LHCN-M2 (cell line): ENCODE measurements at places on chromosomes 7 and 10. TPM values are rescaled to one million over a fixed set of nuclear protein-coding genes. Genes with fewer than 3 reads are reported as not detected.
A peak's percentile ranks its signal among the peaks of the same experiment; 100 is the strongest.

The STEAP2 gene
- total RNA-seq = 11.4 and 23.9 TPM in 2 replicates

The MMRN2 gene
- 0.51 and 1.9 TPM in 2 replicates for total RNA-seq

The CLDN4 gene
- 0.17 and 0.19 TPM in 2 replicates for total RNA-seq

The MTERF1 gene
- 14.4 and 16.0 TPM in 2 replicates for total RNA-seq

The OR2A5 gene
- not detected in 2 replicates for total RNA-seq

- DNase-seq = peak; percentile 19
Measured at GRCh38 chr10:117320050-117320665, 55.1 kb downstream of the PDZD8 start.

DNA sequence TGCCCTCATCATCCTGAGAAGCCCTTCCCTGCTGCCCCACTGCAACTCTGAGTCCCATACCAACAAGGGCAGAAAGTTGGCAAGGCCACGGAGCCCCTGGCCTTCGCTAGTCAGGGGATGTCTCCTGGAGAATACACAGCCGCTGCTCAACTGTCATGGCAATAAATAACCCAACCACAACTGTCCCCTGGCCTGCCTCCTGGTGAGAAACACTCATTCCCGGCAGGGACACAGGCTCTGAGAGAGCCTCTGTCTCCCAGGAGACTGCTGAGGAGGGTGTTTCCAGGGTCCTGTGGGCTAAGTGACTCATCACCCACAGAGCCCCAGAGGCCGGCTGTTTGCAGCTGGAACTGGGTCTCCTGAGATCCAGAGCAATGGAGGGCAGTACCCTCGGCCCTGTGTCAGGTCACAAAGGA, 354.1 kb downstream of the TNS3 start:
- DNase-seq = peak; percentile 95

DNA sequence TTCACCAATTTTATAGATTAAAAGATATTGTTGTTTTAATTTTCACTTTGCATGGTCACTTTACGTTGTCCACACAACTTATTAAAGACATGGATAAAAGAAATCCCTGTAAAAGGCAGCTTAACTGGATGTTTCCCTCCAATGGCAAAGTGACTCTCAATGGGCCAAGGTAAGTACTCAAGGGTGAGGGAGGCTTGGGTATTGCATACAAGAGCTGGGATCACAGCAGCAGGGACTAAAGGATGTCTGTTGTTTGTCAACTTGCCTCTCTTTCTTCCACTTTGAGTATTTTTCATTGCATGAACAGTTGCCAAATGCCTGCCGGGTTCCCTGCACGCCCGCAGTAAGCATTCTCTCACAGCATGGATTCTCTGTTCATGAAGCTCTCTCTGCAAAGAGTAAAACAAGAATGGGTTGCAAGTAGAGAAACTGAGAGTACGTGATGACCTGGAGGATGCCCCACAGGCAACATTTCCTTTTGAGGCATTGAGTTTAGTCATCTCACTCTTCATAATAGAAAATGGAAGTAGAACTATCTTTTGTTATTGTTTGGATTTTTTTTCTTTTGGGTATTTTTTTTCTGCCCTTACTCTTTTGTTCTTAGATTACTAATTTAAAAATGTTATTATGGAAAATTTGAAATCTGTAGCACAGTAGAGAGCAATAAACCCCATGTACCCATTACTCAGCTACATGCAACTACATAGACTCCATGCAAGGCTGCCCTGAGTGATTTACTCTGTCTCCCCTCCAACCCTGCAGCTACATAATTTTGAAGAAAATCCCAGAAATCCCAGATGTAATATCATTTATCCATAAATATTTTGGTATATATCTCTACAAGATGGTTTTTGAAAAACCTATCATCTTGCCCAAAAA, 26.3 kb downstream of the GPR141 start:
- no peak for DNase-seq

- DNase-seq = no peak
Measured at GRCh38 chr10:34781711-34782110, 33.4 kb downstream of the PARD3 start.

GRCh38 chr7:128177768-128178550, 63.1 kb upstream of the LEP start:
- no peak for DNase-seq

GRCh38 chr10:13390604-13391522, 42.8 kb upstream of the SEPHS1 start:
- DNase-seq = no peak

DNA sequence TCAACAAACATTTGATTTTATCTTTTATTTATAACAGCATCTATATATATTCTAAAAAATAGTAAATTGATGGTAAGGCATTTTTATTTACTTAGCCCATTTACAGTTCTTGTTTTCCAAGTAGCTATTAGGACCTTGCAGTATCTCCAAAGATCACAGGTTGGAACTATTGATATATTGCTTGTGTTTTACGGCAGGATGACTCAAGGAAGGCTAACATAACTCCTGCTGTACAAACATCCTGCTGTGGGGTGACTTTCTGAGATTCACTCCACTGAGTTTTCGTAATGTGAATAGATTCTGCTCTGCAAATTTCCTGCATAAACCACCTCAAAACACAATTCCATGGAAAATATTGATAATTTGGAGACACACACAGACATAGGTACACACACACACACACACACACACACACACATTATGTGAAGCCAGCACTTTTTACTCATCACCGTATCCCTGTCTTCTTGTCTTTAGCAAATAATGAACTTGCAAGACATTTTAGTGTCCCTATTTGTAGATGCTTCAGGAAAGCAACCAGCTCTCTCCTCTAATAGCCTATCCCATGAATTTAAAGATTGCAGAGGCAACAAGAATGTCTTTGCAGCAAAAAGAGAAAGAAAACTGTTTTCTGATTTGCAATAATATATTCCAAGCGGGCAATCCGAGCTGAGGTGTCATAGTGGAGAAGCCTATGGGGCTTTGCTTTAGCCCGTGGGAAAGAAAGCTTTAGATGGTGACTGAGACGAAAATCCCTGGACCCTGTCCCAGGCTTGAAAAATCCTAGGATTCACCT, 722 bp downstream of the AGR2 start:
- DNase-seq = no peak

DNA sequence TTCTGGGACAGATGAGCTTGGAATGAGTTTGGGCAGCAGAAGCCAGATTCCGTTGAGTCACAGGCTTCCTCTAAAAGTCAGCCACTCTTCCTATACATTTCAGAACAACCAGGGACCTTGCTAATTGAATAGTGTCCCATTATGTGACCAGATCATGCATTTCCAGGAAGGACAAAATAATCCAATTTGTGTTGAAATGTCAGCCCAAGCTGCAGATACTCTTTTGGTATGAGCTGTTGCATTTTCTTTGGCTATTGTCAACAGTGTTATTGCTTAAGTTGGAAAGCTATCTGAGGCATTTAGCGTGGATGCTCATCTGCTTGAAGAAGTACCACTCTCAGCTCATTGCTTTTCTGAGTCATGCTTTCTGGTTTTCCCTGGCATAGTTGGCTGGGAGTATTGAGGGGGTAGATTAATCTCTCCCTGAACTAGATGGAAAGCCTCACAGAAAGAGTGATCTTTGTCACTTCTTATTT, 223.7 kb upstream of the HABP2 start:
- peak; percentile 14 for DNase-seq

GRCh38 chr10:80537086-80537735, 491 bp upstream of the SH2D4B start:
- no peak for DNase-seq
